ENCODE measurements at places on chromosomes 5 and 9.

- no peak for DNase-seq
These were observed 545.4 kb downstream of the CDH9 start for GRCh38 chr5:26492906-26493459.

DNA sequence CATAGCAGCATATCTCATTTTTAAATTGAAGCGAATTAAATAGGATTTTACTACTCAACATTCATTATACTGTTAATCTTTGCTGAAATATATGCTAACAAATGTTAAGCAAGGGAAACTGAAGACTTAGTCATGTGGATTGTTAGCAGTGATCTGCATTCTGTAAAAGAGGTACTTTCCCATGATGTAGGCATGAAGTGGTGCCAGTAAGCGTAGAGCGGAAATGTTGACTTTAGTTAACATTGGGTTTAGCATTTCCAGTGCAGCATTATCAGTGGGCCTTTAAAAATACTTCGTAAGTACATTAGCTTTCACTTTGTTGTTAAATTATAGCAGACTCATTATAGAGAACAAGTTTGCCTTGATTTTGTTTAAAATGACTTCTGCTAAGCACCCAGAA is 130.3 kb downstream of the CDC42SE2 start:
- DNase-seq = peak; percentile 50

DNA sequence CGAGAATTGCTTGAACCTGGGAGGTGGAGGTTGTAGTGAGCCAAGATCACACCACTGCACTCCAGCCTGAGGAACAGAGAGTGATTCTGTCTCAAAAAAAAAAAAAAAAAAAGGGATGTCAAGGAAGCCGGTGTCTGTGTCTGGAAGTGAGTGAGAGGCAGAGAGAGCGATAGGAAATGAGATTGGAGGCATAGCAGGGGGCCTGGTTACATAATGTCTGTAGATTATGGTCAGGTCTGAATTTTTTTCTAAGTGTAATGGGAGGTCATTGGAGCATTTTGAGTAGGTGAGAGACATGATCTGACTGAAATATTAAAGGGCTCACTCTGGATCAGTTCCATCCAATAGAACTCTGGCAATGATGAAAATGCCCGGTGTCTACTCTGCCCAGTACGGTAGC is 40.4 kb upstream of the CTNNA1 start:
- no peak for DNase-seq

DNA sequence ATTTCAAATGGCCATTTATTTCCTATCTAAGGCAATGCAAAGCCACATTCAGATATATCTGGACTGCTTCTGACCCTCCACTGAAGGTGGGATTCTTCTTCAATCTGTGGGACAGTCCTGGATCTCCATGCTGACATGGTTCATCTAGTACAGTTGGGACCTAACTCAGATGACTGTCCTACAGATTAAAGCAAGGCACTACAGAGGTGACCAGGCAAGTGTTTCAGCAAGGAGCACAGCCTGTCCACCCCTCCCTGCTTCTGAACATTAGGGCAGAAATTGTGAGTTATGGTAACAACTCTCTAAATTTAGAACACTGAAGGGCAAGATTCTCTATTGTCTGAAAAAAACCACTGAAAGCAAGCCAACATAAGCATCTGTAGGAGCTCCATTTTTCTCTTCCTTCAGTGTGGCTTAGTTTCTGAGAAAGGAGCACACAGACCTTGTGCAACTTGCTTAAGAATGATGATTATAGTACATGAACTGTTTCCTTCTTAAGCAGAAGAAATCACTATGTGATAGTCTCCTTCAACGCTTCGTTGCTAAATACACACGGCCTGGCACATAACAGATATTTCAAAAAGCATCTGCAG is 62.9 kb upstream of the BARX1 start:
- no peak for DNase-seq

GRCh38 chr9:89746385-89747116 is 141.7 kb downstream of the GADD45G start:
- no peak for DNase-seq

DNA sequence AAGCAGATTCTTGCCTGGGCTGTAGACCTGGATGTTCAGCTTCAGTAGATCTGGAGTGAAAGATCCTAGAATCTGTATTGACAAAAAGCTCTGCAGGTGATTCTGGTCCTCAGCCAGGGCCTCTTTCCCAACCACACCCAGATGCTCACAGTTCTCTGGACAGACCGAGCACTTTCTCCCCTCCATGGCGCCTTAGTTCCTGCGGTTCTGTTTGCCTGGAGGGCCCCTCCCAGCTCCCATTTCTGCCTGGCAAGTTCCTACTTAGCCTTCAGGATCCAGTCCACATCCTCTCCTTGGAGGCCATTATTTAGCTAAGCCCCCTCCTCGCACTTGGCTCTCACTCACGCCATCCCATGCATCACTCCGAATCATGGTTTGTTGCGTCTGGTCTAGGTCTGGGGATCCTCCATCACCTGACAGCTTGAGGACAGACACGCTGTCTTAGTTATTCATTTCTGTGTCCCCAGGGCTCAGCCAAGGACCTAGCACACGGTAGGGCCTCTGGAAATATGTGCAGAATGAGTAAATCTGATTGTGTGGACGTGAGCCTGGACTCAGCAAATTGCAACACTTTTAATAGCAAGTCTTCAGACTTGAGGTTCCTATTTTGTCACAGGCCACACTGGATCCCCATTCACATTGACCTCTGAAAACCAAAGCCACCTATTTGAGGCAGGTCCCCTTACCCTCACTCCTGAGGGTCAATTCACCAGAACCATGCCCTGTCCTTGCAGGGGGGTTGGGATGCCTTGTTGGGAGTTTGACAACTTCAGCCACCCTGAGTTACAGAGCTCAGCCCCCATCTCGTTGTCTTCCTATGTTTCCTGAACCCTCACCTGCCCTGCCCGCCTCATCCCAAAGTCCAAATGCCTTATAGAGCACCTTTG is 50.7 kb downstream of the COL15A1 start:
- DNase-seq = no peak

DNA sequence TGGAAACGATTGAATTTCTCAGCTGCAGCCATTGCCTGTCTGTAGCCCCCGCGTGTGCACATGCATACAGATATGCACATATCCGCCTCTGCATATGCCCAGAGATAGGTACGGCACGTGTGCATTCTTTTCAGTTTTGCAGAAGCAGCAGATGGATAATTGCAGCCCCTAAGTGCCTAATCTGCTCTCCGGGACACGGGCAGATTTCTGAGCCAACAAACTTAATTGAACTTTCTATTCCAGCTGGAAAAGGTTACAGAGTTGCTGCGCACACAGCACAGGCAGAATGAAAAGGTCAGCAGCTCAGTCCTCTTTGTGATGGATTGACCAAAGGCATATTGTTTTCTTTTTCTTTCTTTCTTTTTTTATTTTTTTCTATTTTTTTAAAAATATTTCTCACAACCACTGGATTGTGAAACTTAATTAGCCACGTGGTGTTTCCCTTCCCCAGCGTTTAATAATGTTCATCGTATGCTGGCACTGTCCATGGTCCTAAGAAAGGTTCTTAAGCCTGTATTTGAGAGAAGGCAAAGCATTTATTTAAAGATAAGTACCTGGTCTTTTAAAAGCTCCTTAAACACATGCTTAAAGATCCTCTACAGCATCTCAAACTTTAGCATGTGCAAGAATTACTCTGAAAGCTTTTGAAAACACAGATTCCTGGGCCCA is 270.2 kb upstream of the BRINP1 start:
- no peak for DNase-seq

DNA sequence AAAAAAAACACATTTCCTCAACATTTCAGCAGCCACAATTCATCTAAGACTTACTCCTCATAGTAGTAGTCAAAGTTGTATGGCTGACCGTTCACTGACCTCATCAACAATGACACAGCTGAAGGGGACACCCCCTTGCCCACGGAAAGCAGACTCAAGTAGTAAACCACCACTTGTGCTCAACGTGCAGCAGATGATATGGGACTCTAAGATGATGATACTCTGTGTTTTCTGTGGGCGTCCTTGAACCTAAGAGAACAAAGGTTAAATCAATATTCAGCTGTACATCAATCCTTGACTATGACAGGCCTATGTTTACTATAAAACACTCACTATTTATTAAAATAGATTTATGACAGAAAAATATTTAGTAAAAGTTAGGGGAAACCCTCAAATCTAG is 71.6 kb downstream of the SETX start:
- DNase-seq = peak; percentile 38

DNA sequence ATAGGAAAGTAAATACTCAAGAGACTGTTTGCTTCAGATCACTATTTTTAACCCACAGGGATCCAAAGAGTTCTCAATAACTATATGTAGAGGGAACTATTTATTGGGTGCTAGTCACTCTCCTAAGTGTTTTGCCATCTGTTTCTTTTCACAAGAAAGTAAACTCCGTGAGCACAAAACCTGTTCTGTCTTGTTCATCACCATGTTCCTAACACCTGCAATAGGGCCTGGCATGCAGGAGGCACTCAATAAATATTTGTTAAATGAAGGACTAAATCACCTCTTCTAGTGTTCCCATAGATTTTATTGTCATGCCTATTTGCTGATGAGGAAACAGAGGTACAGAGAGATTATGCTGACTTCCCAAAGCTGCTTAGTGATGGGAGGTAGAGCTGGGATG is 118.2 kb downstream of the VCAN start:
- DNase-seq = no peak

GRCh38 chr5:169242175-169242848 is 58.6 kb downstream of the SLIT3 start:
- no peak for DNase-seq

DNA sequence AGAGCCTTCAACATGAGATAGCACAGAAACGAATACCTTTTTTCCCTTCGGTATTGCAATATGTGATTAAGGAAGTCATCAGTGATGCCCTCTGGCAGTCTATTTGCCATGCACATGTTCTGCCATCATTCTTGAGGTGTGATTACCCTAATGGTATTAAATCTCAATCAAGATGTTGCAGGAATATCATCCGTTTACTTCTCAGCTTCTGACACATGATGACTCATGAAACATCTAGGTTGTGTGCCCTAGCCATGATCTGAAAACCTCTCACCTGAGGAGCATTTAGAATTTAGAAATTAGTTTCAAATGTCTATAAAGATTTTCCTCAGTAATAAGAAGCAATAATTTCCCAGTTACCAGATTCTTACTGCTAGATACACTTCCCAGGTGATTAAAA is 209.1 kb downstream of the ADGRV1 start:
- DNase-seq = no peak

GRCh38 chr5:11384441-11385250 is 519.6 kb downstream of the CTNND2 start:
- DNase-seq = no peak

GRCh38 chr5:166004006-166004405 is 2287.4 kb upstream of the WWC1 start:
- no peak for DNase-seq

DNA sequence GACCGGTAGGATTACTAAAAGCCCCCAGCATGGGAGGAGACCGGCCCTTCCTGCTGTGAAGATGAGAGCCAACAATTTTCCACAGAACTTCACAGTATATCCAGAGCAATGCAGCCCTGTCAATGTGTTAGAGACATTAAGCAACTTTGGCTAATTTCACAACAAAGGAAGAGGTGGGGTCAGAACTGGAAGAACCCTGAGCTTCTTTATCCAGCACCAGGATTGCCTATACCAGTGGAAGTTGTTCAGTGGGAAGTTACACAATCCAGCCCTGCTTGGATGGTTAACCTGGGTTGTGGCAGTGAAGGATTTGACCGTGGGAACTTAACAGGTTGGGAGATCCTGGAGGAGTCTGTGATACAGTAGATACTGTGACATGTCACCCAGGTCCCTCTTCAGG is 197.0 kb downstream of the FBN2 start:
- no peak for DNase-seq

DNA sequence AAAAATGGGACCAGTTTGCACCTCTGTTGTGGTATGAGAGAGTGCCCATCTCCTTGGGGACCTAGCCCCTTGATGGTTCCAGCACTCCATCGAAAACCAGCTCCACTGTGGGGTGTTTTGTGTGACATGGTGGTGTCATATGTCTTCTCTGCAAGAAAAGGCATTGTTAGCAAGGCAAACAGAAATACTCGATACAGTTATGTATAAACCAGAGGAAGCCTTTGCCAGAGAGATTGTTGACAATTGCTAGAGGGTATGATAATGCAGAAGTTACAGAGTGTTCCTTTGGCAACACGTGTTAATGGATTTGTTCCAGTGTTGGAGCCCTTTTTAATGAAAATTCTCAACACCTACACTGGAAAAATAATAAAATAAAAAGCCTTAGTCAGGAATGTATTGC is 270.4 kb upstream of the DMRT1 start:
- no peak for DNase-seq

DNA sequence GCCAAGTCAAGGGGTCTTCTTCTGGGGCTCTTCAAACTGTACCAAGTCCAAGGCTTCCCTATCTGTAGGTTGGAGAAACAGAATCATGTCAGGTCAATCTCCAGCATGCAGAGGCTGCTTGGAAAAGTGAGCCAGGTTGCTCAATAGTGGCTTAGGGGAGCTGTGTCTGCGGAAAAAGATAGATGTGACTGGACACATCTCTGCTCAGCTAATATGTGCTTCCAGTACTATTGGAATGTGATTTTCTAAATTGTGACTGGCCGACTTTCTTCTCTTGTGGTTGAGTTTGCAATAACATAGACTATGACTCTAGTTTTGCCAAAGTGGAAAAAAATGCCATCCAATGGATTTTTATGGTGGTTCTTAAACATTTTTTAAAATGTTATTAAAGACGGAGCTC is 136.7 kb downstream of the BOD1 start:
- DNase-seq = no peak

GRCh38 chr5:170287532-170287931 is 10.0 kb downstream of the LCP2 start:
- DNase-seq = no peak

GRCh38 chr9:114116126-114116747 is 17.1 kb upstream of the KIF12 start:
- no peak for DNase-seq

- no peak for DNase-seq
These were observed 28.2 kb upstream of the SMAD5 start for GRCh38 chr5:136104306-136104965.

DNA sequence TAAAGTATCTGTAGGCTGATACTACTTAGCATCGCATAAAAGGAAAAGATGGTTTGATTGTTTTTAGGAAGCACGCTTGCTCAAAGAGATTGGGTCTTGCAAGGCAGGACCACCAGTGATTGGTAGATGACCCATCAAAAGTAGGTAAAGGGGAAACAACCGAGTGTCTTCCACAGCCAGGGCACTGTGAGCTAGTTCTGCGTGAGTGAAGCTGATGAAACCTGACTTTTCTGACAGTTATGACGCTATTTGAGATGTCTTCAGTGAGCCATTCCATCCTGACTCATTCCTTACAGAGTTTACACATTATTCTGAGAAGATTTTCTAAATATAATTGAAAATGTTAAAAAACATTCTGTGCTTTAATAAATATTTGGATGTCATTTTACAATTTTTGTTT is 49.7 kb downstream of the BASP1 start:
- DNase-seq = no peak

- DNase-seq = no peak
These were observed 29.3 kb upstream of the RPS23 start for GRCh38 chr5:82307451-82307850.

DNA sequence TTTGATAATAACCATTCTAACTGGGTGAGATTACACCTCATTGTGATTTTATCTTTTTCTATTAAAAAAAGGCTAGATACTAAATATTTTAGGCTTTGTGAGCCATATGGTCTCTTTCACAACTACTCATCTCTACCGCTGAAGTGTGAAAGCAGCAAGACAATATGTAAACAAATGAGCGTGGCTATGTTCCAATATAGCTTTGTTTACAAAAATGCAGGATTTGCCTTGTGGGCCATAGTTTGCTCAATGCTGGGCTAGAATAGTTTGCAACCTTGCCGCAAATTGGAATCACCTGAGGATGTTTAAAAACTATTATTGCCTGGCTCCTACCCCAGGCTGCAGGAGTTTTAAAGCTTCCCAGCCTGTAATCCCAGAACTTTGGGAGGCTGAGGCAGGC is 10.2 kb upstream of the GPR150 start:
- no peak for DNase-seq

All from stimulated activated CD4-positive, alpha-beta T cell treated with anti-CD3 and anti-CD28 coated beads, Interleukin-1b, Interleukin-23, amount 100 ng/mL, for 48 hours (primary cell).